ENCODE measurements at places on chromosomes 16 and 17.
A peak's percentile ranks its signal among the peaks of the same experiment; 100 is the strongest.

DNA sequence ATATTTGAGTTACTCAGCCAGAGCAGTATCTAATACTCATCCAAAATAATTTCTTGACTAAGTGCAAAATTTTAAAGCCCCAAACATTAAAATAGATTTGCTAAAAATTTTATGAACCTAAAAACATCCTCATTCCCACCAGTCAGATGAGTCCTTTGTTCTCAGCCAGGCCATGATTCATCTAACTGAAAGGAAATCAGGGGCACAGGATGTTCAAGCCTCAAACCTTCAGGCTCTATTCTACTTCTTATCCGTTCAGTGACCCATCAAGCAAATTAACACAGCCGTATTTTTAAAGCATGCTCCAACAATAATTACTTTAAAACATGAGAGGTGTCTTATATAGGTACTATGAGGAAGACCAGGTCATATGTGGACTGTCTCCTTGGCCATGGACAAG lies 176.5 kb upstream of the MON1B start:
- DNase-seq, result no peak

- DNase-seq, result no peak
These were observed 482.8 kb downstream of the SOX9 start for GRCh38 chr17:72603420-72604242.

GRCh38 chr17:45261577-45262515 lies at the start of gene SPATA32:
Gene SPATA32, minus strand, starts transcription at chr17:45262094. Its CDS starts 78 bp downstream, at chr17:45262016.
- DNase-seq, result peak; percentile 40

DNA sequence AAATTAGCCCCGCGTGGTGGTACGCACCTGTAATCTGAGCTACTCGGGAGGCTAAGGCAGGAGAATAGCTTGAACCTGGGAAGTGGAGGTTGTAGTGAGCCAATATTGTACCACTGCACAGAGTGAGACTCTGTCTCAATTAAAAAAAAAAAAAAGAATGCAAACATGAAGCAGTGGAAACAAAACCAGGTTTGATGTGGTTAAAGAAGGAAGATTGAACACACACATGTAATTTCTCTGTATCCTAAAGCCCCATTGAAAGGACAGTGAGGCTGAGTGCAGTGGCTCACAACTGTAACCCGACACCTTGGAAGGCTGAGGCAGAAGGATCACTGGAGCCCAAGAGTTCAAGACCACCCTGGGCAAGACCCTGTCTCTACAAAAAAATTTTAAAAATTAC lies 26.5 kb upstream of the SBK1 start:
- DNase-seq, result no peak

- DNase-seq, result no peak
These were observed 223.5 kb downstream of the CYB561 start for GRCh38 chr17:63222655-63223054.

- DNase-seq, result no peak
These were observed 46.6 kb upstream of the LCMT1 start for GRCh38 chr16:25064937-25065336.

- no peak for DNase-seq
These were observed 45.3 kb downstream of the TOM1L2 start for GRCh38 chr17:17926840-17927449.

DNA sequence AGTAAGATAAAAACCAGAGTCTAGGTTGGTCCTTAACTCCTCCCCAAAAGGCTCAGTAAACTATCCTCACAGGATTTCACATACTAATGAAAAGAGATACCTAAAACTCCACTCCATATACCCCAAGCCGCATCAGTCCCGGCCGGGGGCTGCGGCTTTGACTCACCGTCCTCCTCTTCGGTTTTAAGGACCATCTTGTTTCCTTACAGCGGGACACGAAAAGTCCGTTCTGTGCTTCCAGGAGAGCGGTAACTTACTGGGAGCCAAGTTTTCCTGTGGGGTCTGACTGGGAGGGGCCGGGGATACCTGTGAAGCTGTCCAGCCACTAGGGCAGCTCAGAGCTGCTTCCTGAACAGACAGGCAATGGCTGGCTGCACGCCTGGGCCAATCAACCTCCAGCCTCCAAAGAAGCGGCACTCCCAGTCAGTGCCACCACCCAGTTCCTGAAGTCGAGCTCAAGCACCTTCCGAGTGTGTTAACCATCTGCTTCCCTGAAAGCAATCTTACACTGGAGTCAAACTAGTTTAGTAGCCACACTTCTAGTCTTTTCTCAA lies 45.5 kb downstream of the CYTH1 start:
- no peak for DNase-seq

DNA sequence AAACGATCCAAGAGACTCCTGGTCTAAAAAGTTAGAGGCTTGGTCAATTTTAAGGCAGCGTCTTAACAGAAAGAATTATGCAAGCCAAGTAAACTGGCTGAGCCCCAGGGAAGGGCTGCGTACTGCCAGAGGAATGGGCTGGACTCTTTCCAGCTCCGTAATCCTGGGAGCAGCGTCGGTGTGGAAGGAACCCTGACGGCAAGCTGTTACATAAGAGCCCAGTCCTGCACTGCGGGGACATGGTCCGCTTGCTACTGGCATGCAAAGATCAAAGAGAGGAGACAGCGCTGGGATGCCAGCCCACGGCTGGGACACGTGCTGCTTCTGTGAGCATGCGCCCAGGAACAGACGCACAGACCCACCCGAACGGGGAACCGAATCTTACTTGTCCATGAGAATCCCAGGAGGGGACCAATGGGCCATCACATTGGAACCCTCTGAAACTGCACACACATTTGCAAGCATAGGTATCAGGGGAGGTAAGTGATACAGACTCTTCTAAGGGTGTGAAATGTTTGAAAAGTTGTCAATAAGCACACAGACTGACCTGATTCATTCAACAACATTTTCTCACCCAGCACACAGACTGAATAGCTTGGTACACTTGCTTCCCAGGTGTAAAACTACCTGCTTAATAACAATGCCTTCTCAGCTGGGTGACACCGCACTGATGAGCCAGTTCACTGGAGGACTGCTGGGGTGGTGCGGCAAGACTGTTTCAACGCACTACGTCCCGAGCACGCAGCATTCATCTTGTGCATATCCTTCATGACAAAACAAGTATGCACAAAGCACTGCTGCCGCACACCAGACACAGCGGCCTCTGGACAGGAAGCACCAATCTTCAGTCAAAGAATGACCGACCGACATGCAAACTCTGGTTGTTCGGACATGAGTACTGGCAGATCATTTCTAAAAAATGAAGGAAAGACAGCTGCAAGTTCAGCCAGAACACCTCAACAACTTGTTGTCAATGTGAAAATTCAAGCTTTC lies 94.9 kb downstream of the ANKRD11 start:
- no peak for DNase-seq
